ENCODE measurements at places on chromosomes 2 and 18.

DNA sequence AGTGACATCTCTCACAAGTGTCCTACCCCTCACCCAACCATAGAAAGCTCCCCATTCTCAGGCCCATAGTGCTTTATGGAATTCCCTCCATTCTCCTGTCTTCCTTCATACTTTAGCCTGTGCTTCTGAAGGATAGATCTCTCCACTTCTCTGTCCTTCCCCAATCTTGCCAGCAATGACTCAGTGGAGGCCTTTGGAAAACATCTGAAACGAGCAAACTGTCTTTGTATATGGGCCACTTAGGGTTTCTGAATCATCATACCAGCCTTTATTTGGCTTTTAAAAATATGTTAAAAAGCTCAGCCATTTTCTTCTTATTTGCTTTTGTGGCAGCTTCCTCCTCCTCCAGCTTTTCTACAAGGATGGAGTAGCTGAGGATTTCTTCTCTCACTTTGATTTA is 65.6 kb upstream of the ZNF385B start:
- DNase-seq: no peak

GRCh38 chr2:135023886-135024485 is 23.3 kb downstream of the MAP3K19 start:
- no peak for DNase-seq

- no peak for DNase-seq
These were observed 196.3 kb upstream of the TANK start for GRCh38 chr2:160963957-160964356.

DNA sequence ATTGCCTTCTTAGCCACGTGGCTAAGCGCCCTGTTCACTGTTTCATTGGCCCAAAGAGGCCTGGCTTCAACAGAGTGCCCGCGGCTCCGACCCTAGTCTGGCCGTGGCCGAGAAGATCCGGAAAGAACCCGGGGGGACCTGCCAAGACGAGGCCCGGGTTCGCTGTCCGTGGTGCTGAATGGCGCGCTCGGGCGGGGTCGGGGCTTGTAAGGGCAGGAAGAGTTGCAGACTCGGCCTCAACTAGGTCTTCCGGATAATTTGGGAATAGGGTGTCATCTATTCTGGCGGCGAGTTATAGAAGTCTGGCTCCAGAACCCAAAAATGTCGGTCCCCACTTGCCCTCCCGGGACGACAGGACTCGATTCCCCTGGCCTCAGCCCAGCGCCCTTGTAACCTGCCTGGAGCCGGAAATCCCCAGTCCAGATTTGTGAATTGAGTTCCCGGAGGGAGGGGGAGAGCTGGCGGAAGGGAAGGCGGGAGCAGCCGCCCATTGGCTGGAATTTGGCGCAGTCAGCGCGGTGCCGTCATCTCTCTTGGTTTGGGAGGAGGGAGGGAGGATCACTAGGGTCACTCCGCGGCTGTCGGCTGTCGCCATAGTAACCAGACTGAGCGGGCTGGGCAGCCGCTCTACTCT is 3.5 kb downstream of the CDK5R2 start:
- DNase-seq: no peak

GRCh38 chr2:45494978-45495293 is 116.1 kb downstream of the SRBD1 start:
- DNase-seq: no peak

DNA sequence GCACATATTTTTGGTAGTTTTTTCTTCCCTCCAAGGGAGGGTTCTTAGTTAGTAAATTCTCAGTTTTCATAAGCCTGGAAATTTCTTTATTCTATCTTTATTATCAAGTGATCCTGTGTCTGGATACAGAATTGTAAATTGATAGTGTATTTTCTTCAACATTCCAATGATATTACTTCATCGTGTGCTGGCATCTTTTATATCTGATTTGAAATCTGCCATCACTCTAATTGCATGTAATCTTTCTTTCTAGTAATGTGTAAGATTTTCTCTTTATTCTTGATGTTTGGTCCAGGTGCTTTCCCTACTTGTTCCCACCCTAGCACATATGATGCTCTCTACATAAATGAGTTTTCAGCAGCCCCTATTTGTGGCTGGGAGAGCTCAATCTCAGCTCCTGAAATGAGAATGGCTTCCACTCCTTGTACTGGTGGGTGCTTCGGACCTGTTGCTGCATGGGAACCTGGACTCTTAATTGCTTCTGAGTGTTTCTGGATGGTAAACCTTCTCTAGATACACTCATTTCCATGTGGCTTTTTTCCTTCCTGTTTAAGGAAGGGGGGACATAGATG is 102.7 kb downstream of the SMIM21 start:
- no peak for DNase-seq

DNA sequence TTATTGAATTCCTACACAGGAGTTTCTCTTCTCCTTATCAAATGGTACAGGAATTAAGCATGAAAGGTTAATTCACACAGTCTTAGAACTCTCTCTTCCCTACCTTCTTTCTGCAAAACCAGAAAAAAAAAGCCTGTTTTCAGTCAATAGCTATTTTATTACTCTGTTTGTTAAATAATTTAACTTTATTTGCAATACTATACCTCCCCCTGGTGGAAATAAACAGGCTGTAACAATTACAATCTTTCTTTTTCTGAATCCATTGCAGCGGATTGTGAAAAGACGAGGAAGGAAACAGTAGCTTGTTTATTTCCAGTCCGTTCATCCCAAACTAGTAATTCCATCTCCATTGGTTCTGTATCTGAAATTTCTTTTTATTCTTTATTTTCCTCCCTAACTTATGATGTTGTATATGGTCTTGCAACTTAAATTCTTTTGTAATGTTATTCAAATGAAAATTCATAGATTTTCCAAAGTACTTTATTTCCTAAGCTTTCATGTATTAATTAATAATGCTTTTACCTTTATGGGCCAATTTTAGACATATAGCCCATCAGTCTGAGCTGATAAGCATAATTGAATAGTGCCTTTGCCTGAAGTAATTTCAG is 165.2 kb downstream of the SH3BP4 start:
- DNase-seq: peak; percentile 33

GRCh38 chr2:4140281-4140970 is 437.1 kb downstream of the DCDC2C start:
- no peak for DNase-seq

GRCh38 chr2:25090801-25091200 is 48.9 kb downstream of the EFR3B start:
- no peak for DNase-seq

DNA sequence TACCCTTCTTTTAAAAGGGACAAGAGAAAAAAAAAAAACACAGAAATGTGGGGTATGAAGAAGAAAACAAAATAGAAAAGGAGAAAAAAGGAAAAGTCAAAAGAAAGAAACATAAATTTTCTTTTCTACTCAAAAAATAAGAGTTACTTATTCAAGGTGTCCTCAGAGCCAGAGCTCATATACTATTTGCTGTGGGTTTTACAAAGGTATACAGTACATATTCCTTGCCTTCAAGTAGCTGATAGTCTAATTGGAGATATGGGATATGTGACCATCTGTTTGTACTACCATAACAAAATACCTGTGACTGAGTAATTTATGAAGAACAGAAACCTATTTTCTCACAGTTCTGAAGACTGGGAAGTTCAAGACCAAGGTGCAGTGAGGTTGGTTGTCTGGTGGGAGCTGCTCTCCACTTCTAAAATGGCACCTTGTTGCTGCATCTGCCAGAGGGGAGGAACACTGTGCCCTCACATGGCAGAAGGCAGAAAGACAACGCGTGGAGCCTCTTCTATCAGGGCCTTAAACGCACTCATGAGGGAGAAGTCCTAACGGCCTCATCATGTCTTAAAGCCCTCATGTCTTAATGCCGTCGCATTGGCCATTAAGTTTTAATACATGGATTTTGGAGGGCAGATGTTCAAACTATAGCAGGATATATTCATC is 33.9 kb downstream of the NBAS start:
- DNase-seq: no peak

- no peak for DNase-seq
These were observed 129.9 kb downstream of the L3MBTL4 start for GRCh38 chr18:6284761-6285160.

- no peak for DNase-seq
These were observed 176.3 kb downstream of the PIK3C3 start for GRCh38 chr18:42131066-42131929.

- DNase-seq: no peak
These were observed 12.2 kb downstream of the CNDP2 start for GRCh38 chr18:74508366-74508765.

DNA sequence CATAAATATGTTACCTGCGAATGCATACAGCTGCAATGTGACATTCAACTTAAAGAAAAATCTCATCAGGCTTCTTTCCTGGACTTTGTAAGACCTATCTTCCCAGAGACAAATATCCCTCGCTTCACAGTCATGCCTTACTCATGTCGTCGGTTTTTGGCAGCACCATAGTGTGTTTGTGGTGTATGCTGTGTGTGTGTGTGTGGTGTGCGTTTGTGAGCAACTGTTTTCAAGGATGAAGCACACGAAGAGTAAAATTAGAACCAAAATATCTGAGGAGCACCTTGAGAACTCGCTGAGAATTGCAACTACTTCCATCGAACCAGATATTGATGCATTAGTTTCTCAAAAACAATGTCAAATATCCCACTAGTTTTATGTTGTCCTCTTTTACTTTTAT is 56.9 kb downstream of the ASB1 start:
- no peak for DNase-seq

DNA sequence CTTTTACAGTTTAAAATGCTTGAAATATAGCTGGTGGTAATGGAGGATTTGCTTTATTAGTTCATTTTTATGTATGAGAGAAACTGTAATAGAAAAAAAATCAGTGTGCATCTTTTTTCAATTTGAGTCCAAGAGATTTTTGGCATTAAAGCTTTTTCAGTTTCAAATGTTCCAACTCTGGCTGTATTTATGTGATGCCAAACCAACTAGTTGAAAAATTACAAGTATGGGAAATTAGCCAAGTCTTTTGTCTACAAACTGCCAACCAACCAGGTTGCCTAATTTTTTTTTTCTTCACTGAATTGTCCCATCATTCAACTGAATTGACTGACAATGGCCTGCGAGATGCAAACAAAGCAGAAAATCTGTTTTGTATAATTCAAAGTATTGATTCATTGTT is 95.7 kb downstream of the ICOS start:
- DNase-seq: no peak

DNA sequence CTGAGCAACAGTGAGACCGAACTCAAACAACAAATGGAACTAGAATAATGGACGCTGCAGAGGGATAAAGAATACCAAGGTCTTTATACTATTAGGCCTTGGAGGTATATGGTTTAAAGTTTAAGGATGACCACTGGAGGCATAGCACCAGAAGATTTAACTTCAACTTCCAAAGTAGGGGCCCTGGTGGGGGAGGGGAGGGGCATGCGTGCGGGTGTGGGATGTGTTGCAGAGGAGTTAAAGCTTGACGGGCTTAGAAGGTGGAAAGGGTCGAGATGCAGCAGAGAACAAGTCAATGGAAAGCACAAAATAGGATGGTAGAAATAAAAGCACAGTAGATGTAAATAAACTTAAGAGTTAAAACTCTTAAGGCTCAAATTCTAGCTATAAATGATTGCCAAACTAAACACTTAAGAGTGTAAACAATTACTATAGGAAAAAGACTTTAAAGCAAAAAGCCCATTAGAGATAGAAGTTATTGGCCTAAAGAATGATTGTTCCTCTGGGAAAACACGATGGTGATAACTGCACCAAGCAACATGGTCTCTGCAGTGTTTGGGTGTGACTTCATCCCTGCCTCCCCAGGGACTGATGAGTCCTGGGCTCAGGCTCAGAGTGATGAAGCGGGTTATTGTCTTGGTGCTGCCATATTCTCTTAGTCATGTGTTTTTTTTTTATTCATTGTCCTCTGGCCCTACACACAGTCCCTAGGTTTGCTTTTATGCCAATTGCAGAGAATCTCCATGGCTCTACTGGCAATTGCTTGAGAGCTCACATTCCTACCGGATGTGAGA is 13.0 kb downstream of the RRM2 start:
- DNase-seq: no peak

- DNase-seq: no peak
These were observed 288.9 kb downstream of the RDH14 start for GRCh38 chr2:18271370-18272147.

GRCh38 chr2:127032621-127033020 is 74.3 kb downstream of the BIN1 start:
- peak; percentile 23 for DNase-seq
